Stimulated activated CD8-positive, alpha-beta memory T cell treated with anti-CD3 and anti-CD28 coated beads, Interleukin-12 subunit alpha, Interleukin-12 subunit beta, amount 100 ng/mL, for 1 hour (primary cell): ENCODE measurements at places on chromosomes 1 and 21.

DNA sequence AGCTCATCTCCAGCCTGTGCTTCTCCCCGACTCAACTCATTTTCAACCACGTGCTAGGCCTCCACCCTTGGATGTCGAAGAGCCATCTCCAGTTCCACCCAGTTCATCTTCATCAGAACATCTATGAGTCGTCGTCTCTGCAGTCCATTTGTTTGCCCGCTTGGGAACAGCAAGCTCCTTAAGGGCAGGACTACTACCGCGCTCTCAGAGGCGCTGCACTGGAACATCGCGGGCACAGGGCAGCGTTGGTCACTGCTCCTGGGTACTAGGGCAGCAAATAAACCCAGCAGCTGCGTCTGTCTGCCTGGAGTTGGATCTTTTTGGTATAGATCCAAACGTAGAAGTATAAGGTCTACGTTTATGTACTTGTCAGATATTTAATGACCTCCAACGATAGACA is 478 bp upstream of the PRDM2 start:
- DNase-seq = no peak

DNA sequence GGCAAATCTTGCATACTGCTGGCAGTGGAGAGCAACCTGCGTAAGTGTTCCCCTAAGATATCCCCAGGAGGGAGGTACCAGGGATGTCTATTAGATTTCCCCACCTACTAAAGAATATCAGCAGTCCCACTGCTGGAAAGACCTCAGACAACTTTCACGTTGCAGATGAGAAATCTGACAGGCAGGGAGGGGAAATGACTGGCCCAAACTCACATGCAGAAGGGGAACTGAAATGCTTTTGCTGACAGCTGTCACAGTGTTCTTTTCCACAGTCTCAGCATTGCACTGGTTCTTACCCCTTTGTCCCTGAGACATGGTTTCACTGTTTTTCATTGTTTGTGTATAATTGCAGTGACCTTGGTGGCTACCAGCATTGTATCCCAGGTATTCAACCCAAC is 84.8 kb upstream of the ATP1A1 start:
- no peak for DNase-seq

- no peak for DNase-seq
Observed at GRCh38 chr1:110286564-110286963, 52.6 kb upstream of the RBM15 start.

DNA sequence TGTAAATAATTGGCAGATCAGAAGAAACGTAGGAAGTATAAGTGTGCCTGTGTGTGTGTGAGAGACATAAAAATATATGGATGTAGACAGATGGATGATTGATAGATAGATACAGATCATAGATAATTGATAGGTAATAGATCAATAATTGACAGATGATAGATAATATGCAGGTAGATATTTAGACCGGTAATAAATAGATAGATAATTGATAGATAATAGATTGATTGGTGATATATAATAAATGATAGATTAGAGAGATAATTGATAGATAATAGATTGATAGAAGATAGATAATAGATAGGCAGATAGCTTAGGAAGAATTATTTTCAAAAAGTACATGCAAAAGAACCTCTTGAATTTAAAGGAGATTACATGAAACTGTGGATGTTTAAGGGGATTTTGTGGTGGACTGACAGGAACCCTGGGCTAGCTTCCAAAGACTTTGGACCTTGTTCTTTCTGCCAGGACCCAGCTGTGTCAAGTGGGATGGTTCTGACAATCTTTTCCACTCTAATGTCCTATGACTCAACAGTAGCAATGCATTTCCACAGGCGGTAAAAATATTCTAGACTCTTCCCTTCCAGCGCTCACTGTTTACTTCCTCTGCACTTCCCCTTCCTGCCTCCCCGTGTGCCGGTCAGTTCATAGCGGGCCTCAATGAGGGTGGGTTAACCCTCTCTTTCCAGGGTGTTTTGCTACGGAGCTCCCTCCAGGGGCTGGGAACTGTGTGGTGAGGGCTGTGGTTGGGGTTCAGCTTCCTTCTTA is 39.4 kb downstream of the KCNJ15 start:
- no peak for DNase-seq

DNA sequence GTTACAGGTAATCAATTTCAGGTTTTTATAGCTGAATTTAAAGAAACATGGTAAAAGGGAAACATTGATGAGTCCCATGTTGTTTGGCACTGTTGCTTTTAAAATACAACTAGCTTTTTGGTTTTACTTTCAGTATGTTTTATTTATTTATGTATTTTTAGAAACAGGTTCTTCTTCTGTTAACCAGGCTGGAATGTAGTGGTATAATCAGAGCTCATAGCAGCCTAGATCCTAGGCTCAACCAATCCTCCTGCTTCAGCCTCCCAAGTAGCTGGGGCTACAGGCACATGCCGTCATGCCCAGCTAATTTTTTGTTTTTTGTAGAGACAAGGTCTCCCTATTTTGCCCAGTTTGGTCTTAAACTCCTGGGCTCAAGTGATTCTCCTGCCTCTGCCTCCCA is 50.4 kb downstream of the CTTNBP2NL start:
- DNase-seq = no peak

- no peak for DNase-seq
Observed at GRCh38 chr1:16032388-16033102, 10.7 kb downstream of the CLCNKA start.

DNA sequence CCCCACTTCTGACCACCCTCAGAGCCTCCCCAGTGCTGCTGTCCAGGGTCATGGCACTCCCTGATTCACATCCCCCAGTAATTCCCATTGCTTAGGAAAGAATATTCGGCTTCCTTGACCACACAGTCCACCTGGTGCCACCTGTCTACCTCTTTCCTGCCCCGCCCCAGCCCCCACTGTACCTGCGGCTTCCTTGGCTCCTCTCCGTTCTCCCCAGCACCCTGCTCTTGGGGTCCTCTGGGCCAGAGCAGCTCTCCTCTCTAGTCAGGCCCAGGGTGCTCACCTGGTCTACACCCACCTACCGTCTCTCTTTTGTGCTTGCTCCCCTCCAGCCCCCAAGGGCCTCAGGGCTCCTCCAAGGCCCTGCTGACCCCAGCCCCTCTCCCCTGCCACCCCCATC is 142.6 kb downstream of the PEX14 start:
- no peak for DNase-seq

DNA sequence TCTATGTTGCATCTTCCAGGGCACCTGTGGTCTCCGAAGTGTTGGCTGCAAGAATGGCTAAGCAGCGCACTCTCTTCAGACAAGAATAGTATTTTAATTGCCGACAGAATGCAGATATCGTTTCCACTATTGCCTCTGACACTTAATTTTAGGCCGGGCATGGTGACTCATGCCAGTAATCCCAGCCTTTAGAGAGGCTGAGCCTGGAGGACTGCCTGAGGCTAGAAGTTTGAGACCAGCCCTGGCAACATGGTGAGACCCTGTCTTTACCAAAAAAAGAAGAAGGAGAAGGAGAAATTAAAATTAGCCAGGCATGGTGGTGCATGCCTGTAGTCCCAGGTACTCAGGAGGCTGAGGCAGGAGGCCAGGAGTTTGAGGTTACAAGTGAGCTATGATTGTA is 306.9 kb downstream of the KIF26B start:
- DNase-seq = no peak

DNA sequence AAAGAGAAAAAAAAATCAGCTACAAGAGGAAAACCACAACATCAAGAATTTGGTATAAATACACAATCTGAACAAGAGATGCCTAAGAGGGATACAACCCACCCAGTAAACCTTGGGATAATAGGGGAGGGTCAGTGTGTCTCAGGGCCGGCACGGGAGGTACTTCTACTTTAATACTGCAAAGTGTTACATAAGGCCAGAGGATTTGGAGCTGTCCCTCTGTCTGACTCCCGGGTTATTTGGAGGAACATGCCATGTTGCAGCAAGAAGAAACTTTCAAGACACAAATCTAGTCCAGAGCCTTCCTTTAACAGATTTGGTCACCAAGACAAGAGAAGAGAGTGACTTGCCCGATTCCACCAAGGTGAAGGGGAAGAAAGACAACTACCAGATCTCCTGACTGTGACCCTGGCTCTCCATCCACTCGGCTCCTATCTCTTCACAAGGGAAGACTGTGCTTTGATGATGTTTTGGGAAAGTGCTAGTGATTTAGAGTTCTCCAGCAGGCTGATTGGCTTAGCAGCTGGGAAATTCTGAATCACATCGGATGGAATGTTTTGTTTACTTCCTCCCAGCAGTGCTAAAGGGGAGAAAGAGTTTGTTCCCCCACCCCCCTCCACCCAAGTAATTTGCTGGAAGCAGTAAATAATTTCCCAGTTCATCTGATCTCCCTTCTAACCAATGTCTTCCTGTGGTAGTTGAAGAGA is 29.3 kb downstream of the SGIP1 start:
- DNase-seq = no peak

- DNase-seq = no peak
Observed at GRCh38 chr1:64841330-64842065, 96.6 kb downstream of the RAVER2 start.

- no peak for DNase-seq
Observed at GRCh38 chr1:222357252-222357651, 190.7 kb downstream of the HHIPL2 start.

DNA sequence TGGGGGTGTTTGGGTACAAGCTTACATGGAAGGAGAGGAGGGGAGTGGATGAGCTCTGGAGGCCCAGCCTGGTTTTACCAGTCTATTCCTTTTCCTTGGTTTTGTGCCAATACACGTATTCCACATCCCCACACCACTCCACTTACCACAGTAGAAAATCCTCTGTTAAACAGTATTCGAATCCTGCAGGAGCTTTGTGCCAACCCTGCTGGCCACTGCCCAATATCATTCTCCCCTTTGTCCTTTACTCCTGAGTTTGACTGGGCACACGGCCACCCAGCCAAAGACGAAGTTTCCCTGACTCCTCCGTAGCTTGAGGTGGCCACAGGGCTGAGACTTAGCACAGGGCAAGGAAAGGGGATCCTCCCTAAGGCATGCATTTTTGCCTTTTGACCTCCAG is 61.6 kb downstream of the TMCO4 start:
- DNase-seq = no peak

GRCh38 chr1:160550572-160551034 is 27.5 kb upstream of the SLAMF6 start:
- peak; percentile 49 for DNase-seq

DNA sequence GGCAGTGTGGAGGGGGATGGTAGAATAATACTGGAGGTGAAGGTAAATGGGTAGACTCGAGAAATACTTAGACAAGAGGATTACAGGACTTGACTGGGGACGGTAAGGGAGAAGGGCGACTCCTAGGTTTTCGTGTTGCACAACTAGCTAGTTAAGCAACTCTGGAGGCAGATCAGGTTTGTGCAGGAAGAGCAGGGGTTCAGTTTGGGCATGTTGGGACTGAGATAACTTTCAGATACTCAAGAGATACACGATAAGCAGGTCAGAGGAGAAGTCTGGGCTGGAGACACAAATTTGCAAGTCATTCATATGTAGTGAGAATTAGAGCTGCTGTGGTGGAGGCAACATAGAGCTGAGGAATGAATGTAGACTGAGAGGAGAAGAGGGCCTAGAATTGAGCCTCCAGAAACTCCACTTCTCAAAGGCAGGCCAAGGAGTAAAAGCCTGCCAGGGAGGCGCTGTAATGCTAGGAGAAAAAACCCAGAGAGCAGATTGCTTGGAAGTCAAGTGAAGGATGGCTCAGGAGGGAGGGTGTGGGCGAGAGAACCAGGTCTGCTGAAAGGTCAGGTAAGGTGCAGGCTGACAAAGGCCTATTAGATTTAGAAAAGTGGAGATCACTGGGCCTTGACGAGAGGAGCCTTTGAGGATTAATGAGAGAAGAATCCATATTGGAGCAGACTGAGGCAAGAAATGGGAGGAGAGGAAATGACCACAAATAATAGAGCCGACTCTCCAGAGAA is 20.8 kb downstream of the MAB21L3 start:
- DNase-seq = no peak

- no peak for DNase-seq
Observed at GRCh38 chr1:115556236-115556635, 85.5 kb upstream of the VANGL1 start.

- no peak for DNase-seq
Observed at GRCh38 chr1:56074007-56074651, 505.2 kb downstream of the PLPP3 start.

- no peak for DNase-seq
Observed at GRCh38 chr1:99702221-99702620, 56.3 kb downstream of the PALMD start.

- DNase-seq = no peak
Observed at GRCh38 chr1:205545001-205545919, 40.8 kb downstream of the CDK18 start.

- no peak for DNase-seq
Observed at GRCh38 chr1:201745023-201745422, 83.9 kb upstream of the IPO9 start.

DNA sequence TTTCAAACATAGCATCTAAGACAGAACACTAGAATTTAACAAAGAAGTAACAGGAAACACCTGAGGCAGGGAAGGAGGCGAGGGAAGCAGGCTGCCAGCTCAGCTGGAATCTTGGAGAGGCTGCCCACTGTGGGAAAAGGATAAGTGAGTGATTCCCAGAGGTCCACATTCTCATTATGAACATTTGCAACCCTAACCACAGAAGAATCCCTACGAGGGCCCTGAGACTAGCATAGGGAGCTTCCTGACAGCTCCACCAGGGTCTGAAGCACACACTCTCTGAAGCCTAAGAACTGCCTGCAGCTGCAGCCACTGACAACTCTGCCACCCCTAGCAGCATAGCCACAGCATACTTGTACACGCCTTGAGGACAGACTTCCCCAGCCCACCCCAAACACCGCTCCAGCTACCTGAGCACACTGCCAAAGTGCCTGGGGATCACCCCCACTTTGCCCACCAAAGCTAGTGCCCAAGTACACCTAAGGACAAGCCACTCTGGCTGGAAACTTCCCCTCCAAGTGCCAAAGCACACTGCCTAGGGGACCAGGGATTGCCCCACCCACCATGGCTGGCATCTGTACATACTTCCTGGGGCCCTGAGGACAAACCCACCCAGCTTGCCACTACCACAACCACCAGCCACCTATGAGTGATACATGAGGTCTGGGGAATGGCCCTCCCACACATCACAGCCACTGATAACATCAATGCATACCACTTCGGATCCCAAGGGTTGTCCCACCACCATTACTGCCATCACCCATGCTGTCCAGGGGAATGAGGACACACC is 76.6 kb upstream of the GUCA2A start:
- DNase-seq = no peak

DNA sequence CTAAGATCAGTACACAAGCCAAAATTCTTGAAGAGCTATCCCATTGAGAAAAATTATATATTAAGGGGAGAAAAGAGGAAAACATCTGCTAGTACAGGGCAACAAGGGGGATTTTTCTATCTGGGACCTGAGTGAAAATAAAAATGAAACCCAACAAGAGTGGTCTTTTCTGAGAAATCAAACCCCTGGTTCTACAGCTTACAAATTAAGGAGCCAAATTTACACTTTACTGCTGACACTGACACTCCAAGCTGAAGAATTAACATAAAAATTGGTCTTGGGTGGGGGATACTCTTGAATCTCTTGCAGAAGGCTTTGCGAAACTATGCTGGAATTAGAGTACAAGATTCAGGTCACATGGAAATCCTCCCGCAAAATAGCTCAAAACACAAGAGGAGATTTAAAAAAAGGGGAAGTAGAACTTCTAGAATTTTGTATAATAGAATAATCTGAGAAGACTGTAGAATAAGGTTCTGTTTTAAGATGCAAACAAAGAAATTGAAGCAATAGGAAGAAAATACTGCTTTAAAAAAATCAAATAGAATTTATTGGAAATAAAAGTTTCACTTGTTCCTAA is 32.1 kb upstream of the HSPA13 start:
- DNase-seq = no peak
